ENCODE measurements at places on chromosomes 3 and 15. TPM values are rescaled to one million over a fixed set of nuclear protein-coding genes. Genes with fewer than 3 reads are reported as not detected.

DNA sequence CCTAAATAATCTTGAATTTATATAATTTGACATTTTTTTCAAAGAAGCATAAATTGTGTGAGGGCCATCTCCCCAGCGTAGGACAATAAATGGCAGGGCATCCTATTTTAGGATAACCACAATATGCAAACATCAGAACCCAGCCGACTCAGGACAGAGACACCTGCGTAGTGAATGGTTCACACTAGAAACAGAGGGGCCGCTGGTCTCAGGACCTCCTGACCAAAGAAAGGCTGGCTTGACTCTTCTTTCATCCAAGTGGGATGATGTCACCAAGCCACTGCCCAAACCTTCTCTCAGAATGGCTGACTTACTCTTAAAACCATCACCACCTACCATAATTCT is 162.1 kb downstream of the FOXP1 start:
- DNase-seq, result no peak

- DNase-seq, result peak; percentile 50
Observed at GRCh38 chr3:86969500-86970189, 21.3 kb downstream of the VGLL3 start.

Gene HRH1
- total RNA-seq, result 0.59 TPM

GRCh38 chr3:9676785-9677184 is 26.8 kb upstream of the CPNE9 start:
- DNase-seq, result no peak

DNA sequence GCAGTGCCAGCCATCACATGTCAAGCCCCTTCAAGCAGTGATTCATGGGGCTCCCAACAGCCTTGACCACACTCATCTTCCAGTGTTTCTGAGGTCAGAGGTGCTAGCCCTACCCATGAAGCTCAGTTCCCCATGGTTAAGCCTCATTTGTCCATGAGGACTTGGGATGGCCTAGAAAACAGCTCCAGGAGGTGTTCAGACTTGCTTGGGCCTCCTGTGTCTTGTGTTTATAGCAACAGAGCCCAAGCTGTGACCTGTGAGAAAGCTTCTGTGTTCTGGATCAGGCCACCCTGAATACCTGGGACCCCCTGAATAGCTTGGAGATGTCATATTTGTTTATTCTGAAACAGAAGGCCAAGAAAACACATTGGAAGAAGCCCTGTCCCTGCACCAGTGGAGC is 36.7 kb downstream of the LARP6 start:
- DNase-seq, result no peak

DNA sequence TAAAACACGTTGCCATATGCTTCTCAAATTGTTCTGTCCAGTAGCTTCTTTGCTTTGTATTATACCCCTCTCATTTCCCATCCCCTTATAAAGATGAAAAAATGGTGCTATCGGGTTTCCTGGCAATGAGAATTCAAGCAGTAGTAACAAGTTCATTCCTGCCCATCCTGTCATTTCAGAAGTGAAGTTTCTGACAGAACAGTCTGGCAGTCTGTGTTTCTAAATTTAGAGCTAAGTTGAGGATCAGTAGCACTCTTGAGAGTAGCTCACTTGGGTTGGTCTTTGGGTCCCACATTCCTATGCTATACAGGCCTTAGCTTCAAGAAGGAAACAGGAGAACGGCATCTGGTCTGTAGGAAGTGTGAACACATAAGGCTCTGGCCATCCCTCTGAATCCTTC is 134.6 kb downstream of the GHSR start:
- DNase-seq, result no peak

- DNase-seq, result no peak
Observed at GRCh38 chr3:182248349-182248880, 536.7 kb downstream of the SOX2 start.

DNA sequence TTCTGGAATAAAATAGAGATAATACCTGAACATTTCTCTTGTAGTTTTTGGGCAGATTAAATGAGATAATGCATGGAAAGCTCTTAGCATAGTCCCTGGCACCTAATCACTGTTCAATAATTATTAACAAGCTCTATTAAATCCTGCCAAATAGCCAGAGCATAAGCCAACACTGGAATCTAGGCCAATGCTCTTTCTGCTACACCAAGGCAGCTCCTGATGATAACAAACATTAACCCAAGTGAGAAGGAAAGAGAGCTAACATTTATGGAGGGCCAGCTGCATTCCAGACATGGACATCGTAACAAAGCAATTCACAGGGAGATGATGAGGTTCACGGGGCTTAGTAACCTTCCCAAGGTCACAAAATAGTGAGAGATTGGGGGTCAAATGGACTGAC is 23.3 kb downstream of the LARP6 start:
- DNase-seq, result no peak

- DNase-seq, result peak; percentile 5
Observed at GRCh38 chr3:25665315-25666280, 891 bp upstream of the TOP2B start.

DNA sequence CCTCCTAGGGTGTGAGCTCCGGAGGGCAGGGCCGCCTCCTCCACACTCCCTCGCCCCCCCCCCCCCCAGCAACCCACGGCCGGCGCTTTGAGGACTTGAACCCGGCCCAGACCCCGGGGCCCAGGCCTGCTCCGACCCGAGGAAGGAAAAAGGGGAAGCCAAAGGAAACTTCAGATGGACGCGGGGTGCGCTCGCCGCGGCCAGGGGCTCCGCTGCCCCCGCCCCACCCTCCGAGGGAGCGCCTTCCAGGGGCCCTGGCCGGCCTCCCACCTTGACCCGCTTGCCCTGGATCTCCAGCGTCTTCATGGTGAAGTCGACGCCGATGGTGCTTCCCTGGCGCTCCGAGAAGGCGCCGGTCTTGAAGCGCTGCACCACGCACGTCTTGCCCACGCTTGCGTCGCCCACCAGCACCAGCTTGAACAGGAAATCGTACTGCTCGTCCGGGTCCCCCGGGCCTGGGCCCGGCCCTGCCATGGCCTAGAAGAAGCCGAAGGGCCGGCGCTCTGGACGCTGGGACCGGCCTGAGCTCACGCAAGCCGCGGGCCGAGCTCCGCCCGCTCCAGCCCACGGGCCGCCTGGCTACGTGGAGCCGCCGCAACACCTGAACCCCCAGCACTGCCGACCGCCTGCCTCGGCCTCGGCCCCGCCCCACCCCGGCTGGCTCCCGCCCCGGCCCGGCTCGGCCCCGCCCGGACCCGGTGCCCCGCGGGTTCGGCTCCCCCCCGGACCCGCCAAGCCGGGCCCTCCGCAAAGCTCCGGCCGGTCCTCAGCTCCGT is 400 bp downstream of the RAB43 start:
- peak; percentile 72 for DNase-seq

DNA sequence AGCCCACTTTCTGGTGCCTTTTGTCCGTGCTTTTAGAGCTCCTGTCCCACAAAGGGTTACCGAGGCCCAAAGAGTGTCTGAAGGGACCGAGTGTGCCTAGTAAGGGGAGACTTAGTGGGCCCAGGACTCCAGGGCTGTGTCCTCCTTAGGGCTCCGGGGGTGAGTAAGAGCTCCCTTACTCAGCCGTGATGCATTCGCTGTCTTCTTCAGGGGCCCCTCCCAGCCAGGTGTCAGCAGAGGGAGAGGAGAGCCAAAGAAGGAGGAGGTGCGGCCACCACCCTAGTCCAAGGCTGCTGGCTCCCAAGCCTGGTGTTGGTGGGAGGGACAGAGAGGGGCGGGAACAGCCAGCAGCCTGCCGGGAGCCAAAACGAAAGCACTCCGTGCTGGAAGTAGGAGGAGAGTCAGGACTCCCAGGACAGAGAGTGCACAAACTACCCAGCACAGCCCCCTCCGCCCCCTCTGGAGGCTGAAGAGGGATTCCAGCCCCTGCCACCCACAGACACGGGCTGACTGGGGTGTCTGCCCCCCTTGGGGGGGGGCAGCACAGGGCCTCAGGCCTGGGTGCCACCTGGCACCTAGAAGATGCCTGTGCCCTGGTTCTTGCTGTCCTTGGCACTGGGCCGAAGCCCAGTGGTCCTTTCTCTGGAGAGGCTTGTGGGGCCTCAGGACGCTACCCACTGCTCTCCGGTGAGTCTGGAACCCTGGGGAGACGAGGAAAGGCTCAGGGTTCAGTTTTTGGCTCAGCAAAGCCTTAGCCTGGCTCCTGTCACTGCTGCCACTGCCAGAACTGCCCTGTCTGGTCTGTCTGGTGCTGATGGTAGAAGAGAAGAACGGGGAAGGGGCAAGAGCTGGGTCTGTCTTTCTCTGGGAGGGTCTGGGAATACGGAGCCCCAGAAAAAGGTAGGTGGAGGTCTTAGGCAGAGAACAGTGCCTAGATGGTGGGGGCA is at the start of gene IL17RC:
IL17RC (plus strand) TSS at position 365 of the 947 bp plus-strand sequence; CDS start at position 583, 218 bp downstream.
- peak; percentile 65 for DNase-seq

GRCh38 chr3:5889374-5889773 is 701.9 kb downstream of the EDEM1 start:
- DNase-seq, result no peak

DNA sequence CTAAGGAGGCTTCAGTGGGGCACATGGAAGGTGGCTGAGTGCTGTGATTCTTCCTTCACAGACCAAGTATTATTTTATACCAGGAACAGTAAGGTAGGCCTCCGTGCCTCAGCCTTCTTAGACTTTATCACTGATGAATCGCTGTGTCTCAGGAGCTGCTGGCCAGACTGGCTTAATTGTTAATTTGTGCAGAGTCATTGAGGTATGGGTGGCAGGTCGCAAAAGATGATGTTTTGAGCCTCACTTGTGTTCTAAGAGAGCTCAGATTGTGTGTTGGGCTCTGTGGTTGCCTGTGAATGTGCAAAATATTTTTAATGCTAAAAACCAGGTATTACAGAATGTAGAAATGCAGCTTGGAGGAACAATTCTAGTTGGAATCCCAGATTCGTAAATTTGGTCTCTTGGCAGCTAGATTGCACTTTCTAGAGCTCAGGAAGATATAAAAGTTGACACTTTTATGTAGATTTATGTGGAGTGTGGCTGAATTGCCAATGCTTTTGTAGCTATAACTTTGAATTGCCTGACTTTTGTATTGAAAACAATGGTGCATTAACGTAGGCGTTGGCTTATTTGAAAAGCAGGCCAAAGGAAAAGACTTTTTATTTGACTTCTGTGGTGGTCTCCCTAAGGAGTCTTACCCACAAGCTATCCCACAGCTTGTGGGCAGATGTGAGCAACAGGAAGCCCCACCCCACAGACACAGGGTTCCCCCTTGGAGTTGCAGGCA is 53.4 kb downstream of the LARS2 start:
- no peak for DNase-seq

DNA sequence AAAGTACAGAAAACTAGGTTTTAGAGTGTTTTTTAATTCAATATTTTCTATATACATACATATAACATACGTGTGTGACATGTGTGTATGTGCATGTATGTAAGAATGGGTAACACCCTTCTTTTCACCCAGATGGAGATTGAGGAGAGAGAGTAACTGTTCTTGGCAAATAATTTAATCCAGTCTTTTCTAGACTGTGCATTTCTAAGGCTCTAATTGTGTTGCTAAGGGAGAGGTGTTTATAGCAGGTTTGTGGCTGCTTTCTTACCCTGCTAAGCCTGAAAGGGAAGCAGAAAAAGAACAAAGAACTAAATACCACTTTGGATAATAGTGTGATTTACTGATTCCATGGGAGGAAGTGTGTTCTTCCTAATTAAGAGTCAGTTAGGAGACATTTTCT is 46.0 kb upstream of the ALDH1L1 start:
- no peak for DNase-seq
